Activated effector memory CD4-positive, alpha-beta T cell treated with Interleukin-2 at 50 U/mL for 16 hours (primary cell): ENCODE measurements at places on chromosomes 12 and 14.

GRCh38 chr14:89201645-89202044, 215.4 kb downstream of the FOXN3 start:
- DNase-seq, result no peak

DNA sequence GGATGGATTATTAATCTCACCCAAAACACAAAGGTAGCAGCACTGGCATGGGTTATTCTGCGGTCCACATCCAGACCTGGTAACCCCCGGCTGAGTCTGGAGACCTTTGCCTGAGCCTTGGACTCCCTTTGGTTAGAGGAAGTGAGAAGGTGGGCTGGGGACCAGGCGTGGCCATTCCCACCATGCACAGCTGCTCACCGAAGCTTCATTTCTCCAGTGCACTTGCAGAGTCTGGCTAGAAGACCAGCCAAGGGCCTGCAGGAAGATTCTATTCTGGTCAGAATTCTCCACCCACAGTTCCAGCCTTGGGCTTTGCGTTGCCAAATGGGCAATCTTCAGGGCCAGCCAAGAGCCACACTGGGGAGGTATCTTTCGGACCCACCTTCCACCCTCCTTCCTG, 73.0 kb downstream of the LGMN start:
- DNase-seq, result no peak

GRCh38 chr12:81245907-81246570, 168.2 kb downstream of the ACSS3 start:
- no peak for DNase-seq

DNA sequence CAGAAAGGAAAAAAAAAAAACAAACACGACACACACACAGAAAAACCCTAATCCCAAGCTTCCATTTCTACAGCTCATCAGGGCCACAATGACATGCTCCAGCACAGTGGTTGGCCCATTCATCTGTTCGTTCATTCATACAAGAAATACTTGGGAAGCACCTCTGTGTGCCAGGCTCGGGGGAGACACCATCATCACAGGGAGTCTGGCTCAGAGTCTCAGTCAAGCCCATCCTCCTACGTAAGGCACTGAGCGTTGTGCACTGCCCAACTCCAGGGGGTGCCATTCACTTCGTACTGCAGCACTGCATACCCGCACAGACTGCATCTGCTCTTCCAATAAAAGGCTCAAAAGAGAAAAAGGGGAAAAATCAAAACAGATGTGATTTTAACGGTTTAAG, 15.3 kb downstream of the VPS37B start:
- DNase-seq, result no peak

GRCh38 chr12:119802472-119802871, 74.6 kb downstream of the CIT start:
- no peak for DNase-seq

DNA sequence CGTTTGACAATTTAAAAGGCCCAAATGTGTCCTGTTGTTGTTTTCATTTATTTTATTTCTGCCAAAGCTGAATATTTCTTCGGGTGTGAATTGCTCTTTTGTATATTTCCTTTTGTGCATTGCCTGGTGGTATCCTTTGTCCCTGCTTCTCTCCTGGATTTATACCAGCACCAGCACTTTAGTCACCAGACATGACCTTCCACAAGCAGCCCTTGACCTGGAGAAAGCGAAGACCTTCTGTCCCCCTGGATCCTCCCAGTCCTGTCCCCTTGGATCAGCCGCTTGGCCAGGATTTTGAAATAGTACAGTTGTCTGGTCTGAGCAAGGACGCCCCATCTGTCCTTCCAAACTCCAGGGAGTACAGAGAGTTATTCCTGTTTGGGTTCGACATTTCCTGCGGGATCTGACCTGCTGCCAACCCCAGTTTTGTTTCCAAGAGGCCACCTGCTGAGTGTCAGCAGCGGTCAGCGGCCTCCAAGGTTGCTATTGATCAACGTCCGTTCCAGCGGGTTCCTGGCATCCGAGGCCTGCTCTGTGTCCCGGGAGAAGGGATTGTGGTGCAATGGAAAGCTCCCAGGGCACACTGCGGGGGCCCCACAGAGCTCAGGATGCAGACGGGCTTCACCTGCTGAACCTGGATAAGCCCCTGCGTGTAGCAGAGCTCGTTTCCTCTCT, 45.1 kb upstream of the CHGA start:
- no peak for DNase-seq

DNA sequence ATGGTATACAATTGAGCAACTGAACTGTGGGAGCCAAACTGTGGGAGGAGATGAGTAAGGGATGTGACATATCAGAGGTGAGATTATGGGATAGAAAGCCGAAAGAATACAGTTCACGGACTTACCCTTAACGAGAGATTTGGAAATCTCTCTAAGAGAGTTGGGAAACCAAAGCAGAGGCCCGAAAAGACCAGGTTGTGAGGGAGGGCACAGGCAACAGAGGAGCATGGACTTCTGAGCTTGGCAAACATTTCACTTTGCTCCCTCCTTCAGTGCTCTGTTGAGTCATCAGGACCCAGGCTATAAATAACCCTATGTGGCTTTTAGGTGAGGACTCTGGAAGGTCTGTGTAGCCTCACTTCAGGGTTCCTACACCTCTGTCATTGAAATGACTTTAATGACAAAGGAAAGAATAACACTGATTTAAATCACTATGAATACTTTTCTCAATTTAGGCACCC, 120.6 kb downstream of the TGFB3 start:
- no peak for DNase-seq
